NCI-H1436 treated with DMSO at 0.1 percent for 48 hours (cell line): ENCODE measurements at places on chromosomes 4 and X.

DNA sequence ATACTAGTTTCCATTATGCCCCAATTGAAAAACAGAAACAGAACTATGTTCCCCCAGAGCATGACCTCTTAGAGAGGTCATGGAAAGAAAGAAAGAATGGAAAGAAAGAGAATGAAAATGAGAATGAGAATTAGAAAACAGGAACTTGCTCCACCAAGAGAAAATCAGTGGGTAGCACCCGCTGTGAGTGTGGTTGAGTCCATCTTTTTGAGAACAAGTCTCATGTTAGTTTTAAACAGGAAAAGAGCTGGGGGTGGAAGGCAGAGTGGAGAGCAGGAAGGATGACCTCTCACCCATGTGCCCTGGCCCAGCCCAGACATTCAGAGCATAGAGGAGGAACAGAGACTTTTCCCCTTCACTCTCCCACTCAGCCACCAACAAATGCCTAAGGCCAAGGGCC is 4.9 kb downstream of the GSX2 start:
- no peak for DNase-seq

- DNase-seq, result no peak
Measured at GRCh38 chr4:112504807-112505206, 11.2 kb downstream of the NEUROG2 start.

GRCh38 chr4:985123-985830 is 1.6 kb upstream of the IDUA start:
- DNase-seq, result no peak

DNA sequence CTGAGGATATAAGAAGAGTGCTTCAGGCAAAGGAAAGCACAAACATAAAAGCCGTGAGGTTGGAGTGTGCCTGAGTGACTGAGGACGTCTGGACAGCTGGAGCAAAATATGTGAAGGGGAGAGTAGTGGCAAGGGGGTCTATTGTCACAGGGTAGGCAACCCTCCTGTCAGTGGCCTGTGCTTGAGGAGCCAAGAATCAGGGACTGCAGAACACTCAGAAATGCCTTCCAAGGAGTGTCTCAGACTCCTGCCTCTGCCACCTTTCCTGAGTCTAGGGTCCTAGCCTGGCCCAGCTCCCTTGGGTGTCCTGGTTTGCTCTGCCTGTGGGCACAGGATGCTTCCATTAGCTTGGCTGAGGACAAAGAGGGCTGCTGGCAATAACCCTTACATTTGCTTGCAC is 152.5 kb upstream of the PJA1 start:
- DNase-seq, result no peak

DNA sequence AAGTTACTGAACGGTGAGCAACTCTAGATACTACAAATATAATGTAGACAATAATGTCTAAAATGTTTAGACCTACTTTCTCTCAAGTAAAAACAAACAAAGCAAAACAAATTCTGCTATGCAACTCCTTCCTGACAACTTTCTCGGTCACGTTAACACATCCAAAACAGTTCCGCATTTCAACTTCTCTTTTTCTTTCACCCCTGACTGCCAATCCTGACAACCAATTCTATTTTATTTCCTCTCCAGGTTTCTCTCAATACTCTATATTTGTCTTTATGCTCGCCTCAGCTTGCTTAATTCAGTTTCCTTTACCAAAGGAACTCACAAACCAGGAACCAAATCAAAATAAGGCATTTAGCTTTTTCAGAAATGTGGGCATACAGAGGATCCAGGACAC is 513.0 kb downstream of the FSTL5 start:
- DNase-seq, result no peak

GRCh38 chr4:38751341-38752010 is 31.3 kb downstream of the TLR10 start:
- no peak for DNase-seq

- no peak for DNase-seq
Measured at GRCh38 chrX:11688201-11688600, 22.5 kb upstream of the ARHGAP6 start.

DNA sequence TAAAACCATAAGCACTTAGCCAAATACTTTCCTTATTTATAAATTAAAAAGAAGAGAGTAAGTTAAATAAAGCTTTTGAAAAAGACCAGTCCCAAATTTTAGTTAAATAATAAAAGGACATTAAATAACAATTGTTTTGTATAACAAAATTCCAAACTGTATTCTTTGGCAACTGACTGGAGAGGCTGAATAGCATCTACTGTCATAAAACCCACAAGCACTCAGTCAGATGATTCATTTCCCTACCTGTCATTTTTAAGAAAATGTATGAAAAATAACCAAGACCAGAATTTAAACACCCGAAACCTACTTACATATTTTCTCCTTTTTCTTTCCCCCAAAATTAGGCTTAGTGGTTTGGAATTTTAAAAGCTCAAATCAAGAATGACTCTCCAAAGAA is 32.5 kb upstream of the SMIM10L2A start:
- no peak for DNase-seq

- no peak for DNase-seq
Measured at GRCh38 chr4:100983426-100983825, 363.9 kb downstream of the PPP3CA start.

DNA sequence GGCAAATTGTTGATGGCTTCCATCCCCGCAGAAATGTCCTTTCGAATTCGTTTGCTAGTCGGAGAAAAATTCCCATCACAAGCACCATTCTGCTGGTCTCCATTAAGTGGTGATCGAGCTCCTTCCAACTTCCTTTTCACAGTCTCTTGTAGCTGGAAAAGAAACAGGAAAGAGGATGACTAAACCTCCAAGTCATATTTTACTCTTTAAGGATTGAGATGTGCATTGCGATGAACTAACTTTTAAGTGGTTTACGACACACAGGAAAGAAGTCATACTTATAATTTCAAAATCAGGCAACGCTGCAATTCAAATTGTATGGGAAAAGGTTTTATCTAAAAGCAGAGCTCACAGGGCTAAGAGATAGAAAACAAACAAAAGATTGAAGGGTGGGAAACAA is 225.2 kb downstream of the MGST2 start:
- no peak for DNase-seq

GRCh38 chrX:155957843-155958242 is 39.7 kb upstream of the IL9R start:
- no peak for DNase-seq

GRCh38 chr4:73952352-73952751 is 29.5 kb downstream of the PF4 start:
- DNase-seq, result no peak

GRCh38 chr4:70721747-70722146 is at the start of gene RUFY3:
Gene RUFY3 (plus strand): TSS chr4:70721964. CDS start chr4:70722574, 610 bp downstream.
- peak; percentile 91 for DNase-seq

- DNase-seq, result no peak
Measured at GRCh38 chrX:155071694-155072280, 479 bp downstream of the BRCC3 start.

DNA sequence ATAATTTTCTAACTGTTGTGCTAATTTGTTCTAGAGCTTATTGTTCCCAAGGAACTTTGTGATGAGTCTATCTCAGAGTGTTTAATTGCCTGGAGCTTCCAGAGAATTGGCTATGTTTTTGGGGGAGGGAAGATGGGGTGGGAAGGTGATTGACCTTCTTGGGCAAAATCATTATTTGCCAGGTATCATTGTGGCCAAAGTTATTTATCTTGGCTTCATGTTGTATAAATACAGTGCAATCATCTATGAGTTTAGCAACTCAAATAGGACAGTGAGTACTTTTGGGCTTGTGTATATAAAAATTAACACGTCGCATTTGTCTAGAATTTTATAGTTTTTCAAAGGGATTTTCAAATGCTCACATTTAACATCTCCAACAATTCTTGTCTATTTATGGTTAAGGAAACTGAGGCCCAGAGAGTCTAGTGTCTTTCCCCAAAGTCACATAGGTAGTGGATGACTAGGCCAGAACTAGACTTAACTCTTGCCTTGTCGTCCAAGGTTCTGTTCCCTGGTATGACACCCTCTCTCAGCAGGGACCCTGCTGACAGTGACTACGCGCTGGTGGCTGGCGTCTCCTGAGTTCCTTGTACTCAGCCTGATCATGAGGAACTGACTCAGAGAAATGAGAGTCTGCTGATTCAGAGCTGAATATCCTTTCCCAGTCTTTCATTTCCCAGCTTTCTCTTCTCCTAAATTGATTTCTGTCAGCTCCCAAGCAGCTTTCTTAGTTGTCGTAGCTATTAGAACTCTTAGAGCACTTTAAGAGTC is 27.7 kb downstream of the FNIP2 start:
- DNase-seq, result no peak

- DNase-seq, result no peak
Measured at GRCh38 chr4:7591409-7592053, 156.8 kb upstream of the PSAPL1 start.

- no peak for DNase-seq
Measured at GRCh38 chr4:7414736-7415510, 19.8 kb downstream of the PSAPL1 start.

- DNase-seq, result no peak
Measured at GRCh38 chr4:94489098-94489497, 37.4 kb downstream of the PDLIM5 start.

- DNase-seq, result no peak
Measured at GRCh38 chrX:31294475-31294874, 222.6 kb upstream of the FTHL17 start.

DNA sequence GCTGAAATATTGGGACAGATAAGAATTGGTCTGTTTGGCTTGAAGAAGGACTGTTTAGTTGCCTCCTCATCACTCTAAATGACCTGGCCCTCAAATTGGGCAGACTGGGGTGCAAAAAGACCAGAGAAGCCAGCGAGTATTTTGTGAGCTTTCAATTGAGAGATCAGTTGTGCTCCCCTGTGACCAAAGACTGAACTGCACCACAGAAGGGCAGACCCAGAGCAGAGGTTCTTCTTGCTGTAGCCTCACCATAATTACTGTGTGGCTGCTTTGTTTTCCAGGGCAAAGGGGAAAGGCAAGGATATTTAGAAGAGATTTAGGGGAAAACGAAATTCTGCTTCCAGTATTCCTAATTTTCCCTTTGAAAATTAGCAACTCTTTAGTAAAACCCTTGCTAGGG is 104.0 kb upstream of the MBNL3 start:
- DNase-seq, result peak; percentile 90

DNA sequence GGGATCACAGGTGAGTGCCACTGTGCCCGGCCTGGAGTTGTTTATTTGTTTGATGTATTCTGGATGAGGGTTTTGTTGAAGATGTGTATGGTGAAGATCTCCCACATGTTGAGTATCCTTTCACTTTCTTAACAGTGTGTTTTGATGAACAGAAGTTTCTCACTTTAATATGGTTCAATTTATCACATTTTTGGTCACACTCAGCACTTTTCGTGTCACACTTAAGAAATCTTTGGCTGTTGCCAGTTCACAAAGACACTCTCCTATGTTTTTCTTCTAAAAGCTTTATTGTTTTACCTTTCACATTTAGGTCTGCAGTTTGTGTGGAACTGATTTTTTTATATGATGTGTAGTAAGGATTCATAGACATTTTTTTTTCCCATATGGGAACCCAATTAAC is 16.6 kb upstream of the ZNF185 start:
- DNase-seq, result no peak

DNA sequence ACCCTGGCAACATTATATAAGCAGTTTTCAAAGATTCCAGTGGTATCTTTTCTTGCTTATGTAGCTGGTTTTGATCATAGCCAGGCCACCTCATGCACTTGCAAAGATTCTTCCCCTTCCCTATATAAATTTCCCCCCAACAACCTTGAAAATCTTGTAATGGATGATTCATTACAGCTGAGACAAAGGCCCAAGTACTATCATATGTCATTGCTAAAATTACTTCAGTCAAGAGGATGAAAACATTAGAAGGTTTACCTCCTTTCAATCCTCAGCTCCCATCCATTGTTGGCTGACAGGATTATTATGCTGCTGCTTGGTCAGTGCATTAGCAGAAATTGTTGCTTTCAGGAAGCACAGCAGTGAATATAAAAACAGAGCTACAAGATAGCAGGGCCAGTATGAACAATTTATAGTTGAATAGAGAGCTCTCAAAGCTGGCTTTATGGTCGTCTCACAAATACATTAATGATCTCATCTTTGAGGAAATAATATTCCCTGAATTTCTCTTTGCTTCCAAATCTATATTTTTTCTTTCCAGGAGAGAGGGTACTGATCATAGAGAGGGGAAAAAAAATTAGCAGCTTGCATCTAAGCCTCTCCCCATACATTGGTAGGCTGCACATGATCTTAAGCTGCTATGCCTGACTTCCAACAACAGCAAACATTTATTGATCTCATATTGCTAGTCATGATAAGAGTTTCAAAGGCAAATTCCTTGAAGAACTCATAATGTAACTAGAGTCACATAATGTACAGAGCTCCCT is 7.7 kb upstream of the ARHGEF38 start:
- DNase-seq, result peak; percentile 69

DNA sequence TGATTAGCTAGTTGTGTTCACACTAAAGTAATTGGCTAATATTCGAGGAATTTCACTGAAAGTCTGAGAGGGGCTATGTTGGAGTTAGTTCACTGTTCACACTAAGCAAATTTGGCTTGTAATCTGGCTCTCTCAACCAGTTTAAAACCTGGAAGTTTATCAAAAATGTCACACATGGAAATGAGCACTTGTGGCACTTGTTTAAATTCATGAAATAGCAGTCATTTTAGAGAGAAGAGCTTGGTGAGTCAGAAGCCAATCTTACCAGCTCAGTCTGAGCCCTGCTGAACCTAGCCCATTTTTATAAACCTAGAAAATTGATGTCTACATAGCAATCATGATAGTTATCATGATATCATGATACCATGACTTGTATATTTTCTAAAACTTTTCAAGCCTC is 90.7 kb upstream of the JADE1 start:
- DNase-seq, result no peak

- no peak for DNase-seq
Measured at GRCh38 chr4:40990899-40991265, 223.5 kb downstream of the APBB2 start.

GRCh38 chr4:184282251-184282713 is 64.6 kb upstream of the ENPP6 start:
- no peak for DNase-seq

DNA sequence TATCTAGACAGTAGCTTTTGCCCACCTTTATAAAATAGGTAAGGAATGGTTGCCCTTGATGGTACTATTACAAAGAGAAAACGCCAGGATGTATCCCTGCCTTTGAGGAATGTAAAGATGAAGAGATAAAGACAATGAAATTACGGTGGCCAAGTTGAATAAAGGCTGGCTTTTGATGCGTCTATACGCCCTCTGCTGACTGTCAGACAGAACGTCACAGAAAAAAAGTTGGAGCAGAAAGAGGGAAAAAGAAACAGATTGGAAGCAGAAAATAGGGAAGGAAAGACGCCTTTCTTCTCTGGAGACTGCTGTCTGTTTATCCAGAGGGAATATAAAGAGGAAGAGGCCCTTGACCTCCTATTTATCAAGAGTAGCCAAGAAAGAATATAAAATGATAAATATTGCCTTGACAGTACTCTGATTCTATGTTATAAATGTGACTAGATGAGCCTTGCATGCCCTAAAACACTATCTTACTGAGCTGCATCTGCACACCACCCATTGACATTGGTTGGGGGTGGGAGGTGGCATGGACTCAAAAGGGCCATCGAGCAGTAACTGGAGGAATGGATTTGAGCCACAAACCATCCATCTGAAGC is 30.6 kb downstream of the PCDH19 start:
- no peak for DNase-seq
